ENCODE measurements at places on chromosomes 3 and 15.

DNA sequence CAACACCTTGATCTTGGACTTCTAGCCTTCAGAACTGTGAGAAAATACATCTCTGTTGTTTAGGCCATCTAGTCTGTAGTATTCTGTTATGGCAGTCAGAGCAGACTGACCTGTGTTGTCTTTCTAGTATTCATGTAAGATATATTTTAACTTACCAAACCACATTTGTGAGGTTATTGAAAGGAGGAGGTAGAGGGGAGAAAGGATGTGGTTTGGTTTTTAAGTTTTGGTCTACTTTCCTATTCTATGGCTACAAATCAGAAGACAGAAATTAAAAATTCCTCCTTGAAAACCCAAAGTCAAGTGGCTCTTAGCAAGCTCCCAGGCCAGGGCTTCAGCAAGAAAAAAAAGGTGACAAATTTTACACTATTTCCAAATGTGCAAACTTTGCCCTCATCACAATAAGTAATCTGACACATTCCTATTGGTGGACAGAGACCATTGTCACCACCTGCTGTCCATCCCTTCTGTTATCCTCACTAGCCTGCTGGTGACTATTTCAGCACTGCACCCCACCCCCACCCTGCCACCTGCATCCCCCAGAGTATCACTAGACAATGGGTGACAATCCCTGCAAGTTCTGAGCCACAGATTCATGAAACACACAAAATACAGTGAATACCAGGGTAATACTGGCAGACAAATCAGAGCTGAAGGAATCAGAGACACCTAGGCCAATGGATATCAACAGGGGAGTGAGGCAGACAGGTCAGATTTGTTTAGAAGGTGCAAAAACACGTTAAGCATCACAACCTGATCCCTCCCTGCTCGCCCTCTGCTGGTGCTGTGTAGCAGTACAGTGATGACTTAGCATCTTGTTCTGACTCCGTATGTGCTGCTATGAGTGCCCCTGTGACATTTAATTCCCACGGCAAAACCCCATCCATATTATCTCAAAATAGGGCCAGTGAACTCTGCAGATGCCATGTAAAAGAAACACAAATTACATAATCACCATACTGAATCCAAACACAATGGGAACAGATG lies 79.0 kb upstream of the DCLK3 start:
- DNase-seq: peak; percentile 24

- DNase-seq: no peak
Observed at GRCh38 chr3:196843435-196844110, 24.1 kb upstream of the SENP5 start.

GRCh38 chr3:61052851-61053250 lies 198.4 kb downstream of the FHIT start:
- no peak for DNase-seq

DNA sequence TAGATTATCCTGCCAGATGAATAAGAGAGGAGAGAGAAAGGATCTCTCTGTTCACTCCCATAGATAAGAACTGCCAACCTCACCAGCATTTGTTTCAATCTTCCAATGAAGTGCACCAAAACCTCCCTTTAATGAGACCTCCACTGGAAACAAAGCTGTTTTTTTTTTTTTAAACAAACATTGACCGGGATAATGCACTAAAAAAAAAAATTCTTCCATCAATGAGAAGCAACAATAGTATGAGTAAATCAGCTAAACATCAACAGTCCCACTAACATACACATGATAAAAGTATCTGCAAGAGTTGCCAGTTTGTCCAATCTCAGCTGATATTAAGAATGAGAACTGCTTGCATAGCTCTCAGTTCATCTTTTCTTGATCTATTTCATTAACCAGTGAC lies 19.9 kb downstream of the TJP1 start:
- DNase-seq: no peak

GRCh38 chr15:85388566-85389305 lies 8.3 kb downstream of the AKAP13 start:
- DNase-seq: no peak

- DNase-seq: no peak
Observed at GRCh38 chr15:73387507-73388255, 18.9 kb upstream of the HCN4 start.

GRCh38 chr3:77324105-77324504 lies 284.2 kb downstream of the ROBO2 start:
- DNase-seq: no peak
